ENCODE measurements at places on chromosomes 6 and 20.

DNA sequence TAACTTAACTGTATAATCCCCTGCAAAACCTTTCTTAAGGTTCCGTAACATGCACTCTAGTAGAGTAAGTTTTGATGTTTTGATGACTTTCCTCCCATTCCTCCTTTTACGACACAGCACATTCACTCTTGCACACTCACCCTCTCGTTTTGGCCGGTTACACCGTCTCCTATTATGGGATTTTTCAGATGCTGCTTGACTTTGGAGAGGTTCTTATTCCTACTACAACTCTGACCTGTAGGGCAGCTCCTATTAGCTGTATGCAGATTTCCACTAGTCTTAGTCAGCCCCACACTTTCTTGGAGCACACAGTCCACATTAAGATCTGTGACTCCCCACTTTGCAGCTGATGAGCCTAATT lies 223.7 kb upstream of the SYNCRIP start:
- DNase-seq, result peak; percentile 45

GRCh38 chr6:73471686-73472290 lies 10.3 kb downstream of the MTO1 start:
- DNase-seq, result no peak

DNA sequence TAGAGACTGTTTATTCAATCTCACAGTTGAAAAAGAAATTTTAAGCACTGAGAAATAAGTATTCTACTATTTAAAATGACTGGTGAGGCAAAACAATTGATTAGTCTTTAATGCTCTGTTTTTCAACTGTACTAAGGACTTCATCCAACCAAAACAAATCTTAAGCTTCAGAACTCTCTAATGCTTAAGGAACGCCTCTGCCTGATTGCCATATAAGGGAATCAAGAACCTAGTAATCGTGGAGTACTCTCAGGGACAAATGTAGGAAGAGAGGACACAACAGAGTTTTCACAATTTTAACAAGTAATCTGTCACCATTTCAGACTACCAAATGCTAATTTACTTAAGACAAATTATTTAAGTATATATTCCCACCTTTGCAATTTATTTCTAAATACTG lies 16.1 kb downstream of the FBXO30 start:
- DNase-seq, result peak; percentile 29

DNA sequence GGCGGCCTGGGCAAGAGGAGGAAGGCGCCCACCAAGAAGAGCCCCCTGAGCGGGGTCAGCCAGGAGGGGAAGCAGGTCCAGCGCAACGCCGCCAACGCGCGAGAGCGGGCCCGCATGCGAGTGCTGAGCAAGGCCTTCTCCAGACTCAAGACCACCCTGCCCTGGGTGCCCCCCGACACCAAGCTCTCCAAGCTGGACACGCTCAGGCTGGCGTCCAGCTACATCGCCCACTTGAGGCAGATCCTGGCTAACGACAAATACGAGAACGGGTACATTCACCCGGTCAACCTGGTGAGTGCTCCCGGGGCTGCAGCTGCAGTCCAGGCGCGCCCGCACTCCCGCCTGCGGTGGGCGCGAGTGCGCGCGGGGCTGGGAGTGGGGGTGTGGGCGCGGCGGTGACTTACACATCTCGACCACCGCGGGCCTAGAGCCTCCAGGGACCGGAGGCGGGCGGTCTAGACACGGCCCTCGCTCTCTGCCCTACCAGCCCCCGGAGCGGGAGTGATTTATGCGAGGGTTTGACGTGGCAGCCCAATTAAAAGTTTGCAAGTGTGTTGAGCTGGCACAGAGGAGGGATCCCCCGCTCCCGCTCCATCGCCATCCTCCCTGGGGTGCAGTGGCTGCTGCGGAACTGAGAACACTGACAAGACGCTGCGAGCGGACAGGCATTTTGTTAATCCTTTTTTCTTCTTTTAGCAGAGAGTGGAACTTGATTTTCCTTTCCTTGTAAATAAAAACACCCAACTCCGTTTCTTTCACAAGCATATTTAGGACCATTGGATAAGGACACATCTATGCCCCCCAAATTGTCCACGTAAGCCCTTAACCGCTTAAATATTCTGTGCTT lies 867 bp downstream of the TCF21 start:
- no peak for DNase-seq

DNA sequence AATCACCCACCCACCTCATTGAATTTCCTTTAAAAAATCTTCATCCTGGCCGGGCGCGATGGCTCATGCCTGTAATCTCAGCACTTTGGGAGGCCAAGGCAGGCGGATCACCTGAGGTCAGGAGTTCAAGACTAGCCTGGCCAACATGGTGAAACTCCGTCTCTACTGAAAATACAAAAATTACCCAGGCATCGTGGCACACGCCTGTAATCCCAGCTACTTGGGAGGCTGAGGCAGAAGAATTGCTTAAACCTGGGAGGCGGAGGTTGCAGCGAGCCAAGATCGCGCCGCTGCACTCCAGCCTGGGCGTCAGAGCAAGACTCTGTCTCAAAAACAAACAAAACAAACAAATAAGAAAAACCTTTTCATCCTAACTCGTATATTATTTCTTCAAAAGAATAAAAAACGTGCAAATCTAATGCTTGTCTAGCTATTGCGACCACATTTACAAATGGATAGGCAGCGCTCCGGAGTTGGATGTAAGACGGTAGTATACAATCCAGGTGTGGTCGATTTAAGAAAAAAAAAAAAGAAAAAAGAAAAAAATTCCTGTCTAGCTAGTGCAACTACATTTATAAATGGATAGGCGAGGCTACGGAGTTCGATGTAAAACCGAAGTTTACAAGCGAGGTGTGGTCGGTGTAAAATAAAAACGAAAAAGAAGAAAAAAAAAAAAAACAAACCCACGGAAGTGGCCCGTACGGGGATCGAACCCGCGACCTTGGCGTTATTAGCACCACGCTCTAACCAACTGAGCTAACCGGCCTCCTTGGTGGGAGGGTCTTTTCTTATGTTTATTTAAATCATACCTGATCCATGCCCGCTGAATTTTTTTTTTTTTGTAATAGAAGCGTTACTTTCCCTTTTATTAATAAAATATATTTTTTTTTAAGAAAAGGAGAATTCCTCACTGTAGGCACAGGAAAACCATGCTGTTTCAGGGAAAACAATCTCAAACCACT lies 70.7 kb upstream of the PRSS16 start:
- peak; percentile 48 for DNase-seq

GRCh38 chr6:121890307-121890910 lies 455.0 kb downstream of the GJA1 start:
- DNase-seq, result no peak

- peak; percentile 77 for DNase-seq
Measured at GRCh38 chr6:52416629-52417151, 3.5 kb upstream of the EFHC1 start.

DNA sequence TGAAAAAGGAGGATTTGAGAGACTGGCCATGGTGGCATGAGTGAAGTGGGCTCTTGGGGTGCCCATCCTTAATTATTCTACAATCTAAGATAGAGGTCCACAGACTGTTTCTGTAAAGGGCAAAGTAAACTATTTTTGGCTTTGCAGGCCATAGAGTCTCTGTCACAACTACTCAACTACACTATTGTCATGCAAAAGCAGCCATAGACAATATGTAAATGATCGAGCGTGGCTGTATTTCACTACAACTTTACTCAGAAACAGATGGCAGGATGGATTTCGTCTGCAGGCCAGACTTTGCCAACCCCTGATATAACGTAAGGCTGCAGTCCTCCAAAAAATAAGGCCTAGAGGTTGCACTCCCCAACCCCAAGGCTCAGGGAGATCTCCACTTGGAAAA lies 58.2 kb upstream of the NAA20 start:
- DNase-seq, result no peak

GRCh38 chr20:19662637-19662995 lies 95.4 kb upstream of the RIN2 start:
- DNase-seq, result no peak

GRCh38 chr20:57392512-57393271 lies 1.5 kb downstream of the RBM38 start:
- DNase-seq, result no peak

DNA sequence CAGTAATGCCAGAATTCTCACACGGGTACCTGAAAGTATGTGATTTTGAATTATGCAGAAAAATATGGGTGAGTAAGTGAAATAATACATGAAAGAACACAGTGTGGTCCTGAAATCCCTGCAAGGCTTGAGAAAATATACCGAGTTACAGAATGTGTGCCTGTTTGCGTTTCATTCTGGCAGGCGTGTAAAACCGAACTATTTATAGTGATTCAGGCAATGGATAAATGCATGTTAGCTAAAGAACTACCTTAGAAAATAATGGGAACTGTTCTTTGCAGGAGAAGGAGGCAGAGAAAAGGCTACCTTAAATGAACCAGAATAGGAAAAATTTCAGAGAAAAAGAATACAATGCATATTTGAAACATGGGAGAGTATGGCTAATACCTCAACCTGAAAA lies 145.8 kb upstream of the KCNQ5 start:
- no peak for DNase-seq

GRCh38 chr6:111722179-111722731 lies 116.6 kb upstream of the TRAF3IP2 start:
- peak; percentile 90 for DNase-seq

DNA sequence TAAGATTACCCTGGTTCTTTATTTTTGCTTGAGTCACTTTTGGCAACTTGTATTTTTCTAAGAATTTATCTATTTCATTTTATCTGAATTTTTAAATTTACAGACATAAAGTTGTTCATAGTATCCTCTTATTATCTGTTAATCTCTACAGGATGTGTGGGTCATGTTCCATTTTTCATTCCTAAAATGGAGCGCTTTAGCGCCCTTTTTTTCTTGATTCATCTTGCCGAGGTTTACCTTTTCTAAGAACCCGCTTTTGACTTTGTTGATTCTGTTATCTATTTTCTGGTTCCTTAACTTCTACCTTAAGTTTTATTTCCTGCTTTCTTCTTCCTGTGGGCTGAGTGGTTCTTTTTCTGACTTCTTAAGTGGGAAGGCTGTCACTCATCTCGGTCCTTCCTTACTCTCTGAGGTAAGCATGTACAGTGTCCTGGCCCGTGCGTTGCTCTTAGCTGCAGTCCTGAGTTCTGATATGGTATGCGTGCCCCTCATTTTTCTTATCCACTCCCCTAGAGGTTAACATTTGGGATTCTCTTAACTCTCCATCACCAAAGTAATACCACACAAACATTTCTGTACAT lies 399.8 kb downstream of the CDC5L start:
- DNase-seq, result no peak

DNA sequence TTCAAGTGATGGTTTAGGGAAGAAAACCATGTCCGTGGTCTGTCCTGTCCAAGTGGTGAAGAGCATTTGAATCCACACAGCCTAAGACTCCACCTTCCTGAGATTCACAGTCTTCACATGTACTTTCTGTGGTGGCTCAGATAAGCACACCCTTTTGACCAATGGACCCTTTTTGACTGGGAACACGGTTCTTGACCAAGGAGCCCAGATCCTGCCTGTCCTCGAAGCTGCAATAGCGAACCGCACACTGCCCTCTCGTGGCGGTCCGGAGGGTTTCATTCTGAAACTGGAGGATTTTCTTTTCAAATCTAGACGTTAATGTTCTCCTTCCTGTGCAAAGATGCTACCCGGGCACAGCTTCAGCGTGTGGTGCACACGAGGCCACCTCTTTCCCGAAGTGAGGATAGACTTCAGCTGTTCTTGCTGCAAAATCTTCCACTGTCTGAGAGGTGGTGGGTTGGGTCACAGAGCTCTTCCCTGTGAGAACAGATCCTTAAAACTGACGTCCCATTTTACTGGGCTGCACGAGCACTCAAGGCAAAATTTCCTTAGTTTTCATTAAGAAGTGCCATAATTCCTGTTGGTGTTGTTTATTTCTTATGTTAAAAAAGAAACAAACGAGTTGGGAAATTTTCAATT lies 90.5 kb downstream of the SYNJ2 start:
- DNase-seq, result peak; percentile 79

- no peak for DNase-seq
Measured at GRCh38 chr6:71887006-71887743, 825 bp downstream of the RIMS1 start.

GRCh38 chr6:15623276-15624116 lies 39.3 kb downstream of the DTNBP1 start:
- peak; percentile 47 for DNase-seq

DNA sequence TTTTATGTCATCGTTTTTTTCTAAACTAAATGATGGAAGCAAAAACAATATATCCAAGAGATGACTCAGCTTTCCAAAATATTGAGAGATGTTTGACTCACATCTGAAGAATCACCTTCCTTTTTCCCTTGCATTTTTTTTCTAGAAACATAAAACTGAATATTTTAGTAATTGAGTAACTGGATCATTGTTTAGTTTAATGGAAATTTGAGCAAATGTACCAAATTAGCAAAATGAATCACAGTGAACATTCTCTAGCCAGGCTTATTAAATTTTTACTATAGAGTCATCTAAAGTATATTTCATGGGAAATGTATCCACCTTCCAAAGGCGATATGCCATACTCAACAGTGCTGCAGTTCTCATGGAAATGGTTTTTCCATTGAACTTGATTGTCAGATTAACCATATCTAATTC lies 145.5 kb downstream of the TENT5A start:
- DNase-seq, result peak; percentile 87

GRCh38 chr6:71040841-71041240 lies 84.0 kb upstream of the B3GAT2 start:
- no peak for DNase-seq

- peak; percentile 67 for DNase-seq
Measured at GRCh38 chr6:150229436-150230163, 86.8 kb downstream of the PPP1R14C start.

GRCh38 chr6:158645064-158646022 lies 800 bp upstream of the DYNLT1 start:
- no peak for DNase-seq

GRCh38 chr6:39924283-39924682 lies 10.0 kb downstream of the MOCS1 start:
- DNase-seq, result no peak

DNA sequence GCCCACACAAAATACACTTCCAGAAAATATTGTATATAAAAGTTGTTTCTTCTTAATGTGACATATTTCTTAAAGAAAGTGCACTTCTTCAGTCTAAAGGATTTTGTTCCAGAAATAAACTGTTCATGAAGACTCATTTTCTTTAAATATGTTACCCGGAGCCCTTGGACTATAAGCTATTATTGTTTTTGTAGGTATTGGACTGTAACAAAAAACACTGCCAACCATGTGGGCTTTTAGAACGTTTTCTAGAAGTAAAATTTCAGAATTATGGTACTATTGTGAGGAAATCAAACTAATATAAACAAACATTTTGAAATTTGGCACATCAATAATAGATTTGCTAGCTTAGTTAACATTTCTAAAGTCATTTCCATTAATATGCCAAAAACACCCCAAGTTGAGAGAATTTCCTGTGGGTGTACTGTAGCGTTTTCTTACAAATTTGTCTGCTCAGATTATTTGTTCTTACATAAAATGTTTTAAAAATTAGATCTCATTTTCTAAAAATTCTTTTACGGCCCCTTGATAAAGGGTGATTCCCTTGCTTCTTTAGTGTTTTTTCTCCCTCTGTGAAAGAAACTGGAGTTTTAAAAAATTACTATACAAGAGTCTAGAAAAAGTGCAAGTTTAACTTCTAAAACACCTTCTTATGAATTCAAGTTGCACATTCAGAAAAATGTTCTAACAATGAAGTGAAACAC lies 3.4 kb downstream of the NKX2-4 start:
- no peak for DNase-seq

Measured in fibroblast of mammary gland (primary cell).